ENCODE measurements at places on chromosomes 1 and 21.

DNA sequence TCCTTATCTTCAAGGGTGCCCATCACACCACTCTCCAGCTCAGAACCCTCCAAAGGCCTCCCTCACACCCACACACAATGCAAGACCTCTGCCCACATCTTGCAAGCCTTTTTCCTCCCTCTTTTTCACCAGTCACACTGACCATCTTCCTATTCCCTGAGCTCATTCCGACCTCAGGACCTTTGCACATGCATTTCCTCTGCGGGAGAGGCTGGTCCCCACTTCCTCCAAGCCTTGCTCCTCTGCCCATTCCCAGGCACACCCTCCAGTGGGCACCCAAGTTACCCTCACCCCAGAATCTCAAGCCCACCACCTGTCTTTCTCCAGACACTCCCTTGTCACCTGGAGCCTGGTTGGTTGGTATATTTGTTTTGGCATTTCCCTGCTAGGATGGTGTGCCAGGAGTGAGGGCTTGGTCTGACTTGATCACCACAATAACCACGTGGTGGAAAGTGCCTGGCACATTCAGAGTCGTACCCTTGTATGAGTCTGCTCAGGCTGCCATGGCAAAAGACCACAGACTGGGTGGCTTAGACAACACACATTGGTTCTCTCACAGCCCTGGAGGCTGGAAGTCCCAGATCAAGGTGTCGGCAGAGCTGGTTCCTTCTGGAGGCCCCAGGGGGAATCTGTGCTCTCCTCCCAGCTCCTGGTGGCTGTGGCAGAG is 13.2 kb downstream of the MX2 start:
- no peak for DNase-seq

GRCh38 chr1:20662110-20662475 is 924 bp upstream of the DDOST start:
- peak; percentile 4 for DNase-seq

- no peak for DNase-seq
Measured at GRCh38 chr1:156152628-156153027, 757 bp upstream of the SEMA4A start.

GRCh38 chr1:185074307-185074706 is 28.9 kb downstream of the RNF2 start:
- DNase-seq = no peak

DNA sequence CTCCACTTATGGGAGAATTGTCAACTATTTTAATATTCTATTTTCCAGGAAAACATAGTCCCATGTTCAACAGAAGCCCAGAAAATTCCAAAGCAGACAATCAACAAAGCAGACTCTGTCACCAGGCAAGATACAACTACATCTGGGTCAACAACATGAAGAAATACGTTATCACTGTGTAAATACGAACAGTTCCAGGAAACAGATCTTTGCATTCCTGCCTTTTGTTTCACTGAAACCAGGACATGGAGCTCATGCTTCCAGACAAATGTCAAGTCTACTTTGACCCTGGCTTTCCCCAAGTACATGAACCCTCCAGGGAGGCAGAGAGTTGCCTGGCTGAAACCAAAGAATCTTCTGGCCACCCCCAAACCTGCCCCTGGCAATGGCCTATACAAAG is 106.7 kb downstream of the SETD4 start:
- no peak for DNase-seq

GRCh38 chr1:112557385-112557784 is 48.6 kb downstream of the WNT2B start:
- no peak for DNase-seq
